Placental pericyte (primary cell): ENCODE measurements at places on chromosomes 6 and 20. TPM values are rescaled to one million over a fixed set of nuclear protein-coding genes. Genes with fewer than 3 reads are reported as not detected.

Gene RNASET2
- 13.9 and 28.9 TPM in 2 replicates for total RNA-seq

Gene BNIP5
- total RNA-seq: not detected in 2 replicates

Gene VGLL2
- not detected in 2 replicates for total RNA-seq

Gene GNRH2
- 0.29 TPM in 1 of 2 replicates, not detected in the other for total RNA-seq

Gene MLIP
- total RNA-seq: 0.44 TPM in 1 of 2 replicates, not detected in the other

Gene RFX6
- total RNA-seq: not detected in 2 replicates

Gene L3MBTL1
- 4.2 and 8.3 TPM in 2 replicates for total RNA-seq

Gene FERMT1
- total RNA-seq: 0.88 and 7.3 TPM in 2 replicates

Gene LAMA2
- 25.5 and 193 TPM in 2 replicates for total RNA-seq

Gene BPIFB3
- not detected in 2 replicates for total RNA-seq

Gene C6orf132
- total RNA-seq: 0.88 and 2.3 TPM in 2 replicates

Gene AVP
- not detected in 2 replicates for total RNA-seq

Gene TFAP2B
- total RNA-seq: not detected in 2 replicates

Gene PNLDC1
- not detected in 2 replicates for total RNA-seq

Gene MMP24
- total RNA-seq: 0.22 and 0.43 TPM in 2 replicates

Gene ELOVL2
- 0.43 and 32.8 TPM in 2 replicates for total RNA-seq

Gene PTCRA
- total RNA-seq: not detected in 2 replicates

Gene DZANK1
- 1.3 and 1.7 TPM in 2 replicates for total RNA-seq

Gene AGER
- total RNA-seq: 0.29 and 0.66 TPM in 2 replicates

Gene PLA2G7
- 0.14 TPM in 1 of 2 replicates, not detected in the other for total RNA-seq

Gene HMGN3
- 7.7 and 20.2 TPM in 2 replicates for total RNA-seq

Gene PRR18
- total RNA-seq: not detected in 2 replicates
